ENCODE measurements at places on chromosomes 1 and 21.
A peak's percentile ranks its signal among the peaks of the same experiment; 100 is the strongest.

DNA sequence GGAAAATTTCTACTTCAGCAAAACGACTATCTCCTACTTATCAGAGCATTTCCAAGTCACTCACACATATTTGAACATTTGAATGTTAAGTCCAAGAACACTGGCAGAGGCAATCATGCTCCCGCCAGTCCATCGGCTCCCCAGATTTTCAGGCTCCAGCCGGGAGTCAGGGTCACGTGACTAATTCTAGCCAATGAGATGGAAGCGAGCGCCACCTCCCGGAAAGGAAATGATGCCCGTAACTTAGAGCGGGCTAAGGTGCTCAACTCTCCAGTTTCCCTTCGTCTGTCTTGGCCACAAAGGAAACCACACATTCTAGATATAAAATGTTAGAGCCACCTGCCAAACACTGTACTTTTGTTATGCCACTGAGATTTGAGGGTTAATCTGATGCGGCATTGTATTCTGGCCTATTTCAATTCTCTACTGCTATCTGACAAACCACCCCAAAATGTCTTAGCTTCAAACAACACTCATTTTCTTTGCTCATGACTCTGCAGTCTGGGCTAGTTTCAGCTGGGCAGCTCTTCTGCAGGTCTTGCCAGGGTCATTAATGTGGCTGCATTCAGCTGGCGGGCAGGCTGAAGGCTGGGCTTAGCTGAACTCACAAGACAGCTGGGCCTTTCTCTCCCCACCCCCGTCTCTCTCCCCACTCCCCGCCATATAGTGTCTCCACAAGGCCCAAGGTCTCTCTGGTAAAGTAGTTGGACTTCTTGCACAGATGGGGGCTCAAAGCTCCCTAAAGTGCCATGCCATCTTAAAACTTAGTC, 16.5 kb upstream of the LHX4 start:
- peak; percentile 88 for DNase-seq

DNA sequence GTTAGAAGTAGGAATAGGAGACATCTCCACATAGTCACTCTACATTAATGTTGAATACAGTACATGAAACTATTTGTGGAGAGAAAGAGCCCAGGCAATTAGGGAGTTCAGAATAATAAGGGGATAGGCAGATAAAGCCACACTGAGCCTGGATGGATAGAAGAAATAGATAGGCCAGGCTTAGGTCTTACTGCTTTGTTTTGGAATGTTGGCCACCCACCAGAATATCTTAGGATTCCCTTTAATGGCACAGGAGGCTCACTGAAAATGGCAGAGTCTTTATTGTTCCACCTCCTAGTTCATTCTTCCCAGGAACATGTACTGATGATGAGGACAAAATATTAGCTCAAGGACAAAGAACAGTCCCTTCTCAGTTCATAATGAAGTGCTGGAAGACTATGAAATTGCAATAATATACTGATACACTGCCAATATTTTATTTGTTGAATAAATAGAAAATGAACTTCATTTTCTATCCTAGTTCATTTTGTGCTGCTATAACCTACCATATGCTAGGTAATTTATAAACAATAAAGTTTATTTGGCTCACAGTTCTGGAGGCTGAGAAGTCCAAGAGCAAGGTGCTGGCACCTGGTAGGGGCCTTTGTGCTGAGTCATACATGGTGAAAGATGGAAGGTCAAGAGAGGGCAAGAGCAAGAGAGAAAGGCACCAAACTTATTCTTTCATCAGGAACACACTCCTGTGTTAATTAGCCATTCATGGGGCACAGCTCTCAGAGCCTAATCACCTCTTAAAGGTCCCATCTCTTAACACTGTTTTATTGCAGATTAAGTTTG, 87.3 kb downstream of the TBX15 start:
- no peak for DNase-seq

DNA sequence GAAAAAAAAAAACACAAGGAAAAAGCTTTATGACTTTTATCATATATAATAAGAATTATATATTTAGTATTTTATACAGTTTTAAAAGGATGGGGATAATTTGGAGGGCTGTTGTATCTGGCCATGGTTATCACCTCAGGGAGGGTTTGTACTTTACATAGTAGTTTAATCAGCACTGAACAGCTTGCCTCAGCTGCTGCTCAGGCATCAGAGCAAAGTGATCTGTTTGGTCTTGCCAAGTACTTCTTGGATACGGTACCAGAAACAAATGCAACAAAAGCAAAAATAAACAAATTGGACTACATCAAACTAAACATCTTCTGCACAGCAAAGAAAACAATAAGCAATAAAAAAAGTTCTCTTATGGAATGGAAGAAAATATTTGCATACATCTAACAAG, 2.6 kb upstream of the SPTA1 start:
- no peak for DNase-seq

DNA sequence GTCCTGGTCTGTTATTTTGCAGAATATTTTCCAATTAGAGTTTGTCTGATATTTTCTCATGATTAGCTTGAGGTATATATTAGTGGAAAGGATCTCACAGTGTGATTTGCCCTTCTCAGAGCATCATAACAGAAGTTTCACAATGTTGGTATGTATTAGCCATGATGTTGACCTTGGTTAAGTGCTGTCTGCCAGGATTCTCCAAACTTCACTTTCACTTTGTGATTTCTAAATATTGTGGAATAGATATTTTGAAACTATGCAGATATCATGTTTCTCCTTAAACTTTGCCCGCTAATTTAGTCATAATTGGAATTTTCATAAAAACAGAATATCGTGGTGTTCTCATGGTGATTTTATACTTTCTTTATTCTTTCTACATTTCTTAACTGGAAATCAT, 98.0 kb upstream of the DEPDC1 start:
- no peak for DNase-seq

DNA sequence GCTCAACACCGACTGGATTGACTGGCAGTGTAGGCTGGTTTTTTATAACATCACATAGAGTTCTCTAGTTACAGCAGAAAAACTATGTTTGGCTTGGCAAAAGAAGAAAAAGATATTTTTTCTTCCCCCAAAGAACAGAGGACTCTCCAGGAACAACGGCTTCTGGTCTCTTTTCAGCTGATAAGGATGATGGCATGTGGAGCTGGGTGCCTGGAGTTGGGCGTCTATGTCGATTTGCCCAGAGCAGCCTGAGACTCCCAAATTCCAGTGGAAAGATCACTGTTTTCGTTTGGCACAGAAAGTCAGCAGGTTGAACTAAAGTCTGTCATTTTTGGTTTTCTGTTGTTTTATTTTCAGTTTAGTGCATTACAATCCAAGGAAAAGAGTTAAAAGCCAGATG, 91.1 kb downstream of the SMYD2 start:
- no peak for DNase-seq

DNA sequence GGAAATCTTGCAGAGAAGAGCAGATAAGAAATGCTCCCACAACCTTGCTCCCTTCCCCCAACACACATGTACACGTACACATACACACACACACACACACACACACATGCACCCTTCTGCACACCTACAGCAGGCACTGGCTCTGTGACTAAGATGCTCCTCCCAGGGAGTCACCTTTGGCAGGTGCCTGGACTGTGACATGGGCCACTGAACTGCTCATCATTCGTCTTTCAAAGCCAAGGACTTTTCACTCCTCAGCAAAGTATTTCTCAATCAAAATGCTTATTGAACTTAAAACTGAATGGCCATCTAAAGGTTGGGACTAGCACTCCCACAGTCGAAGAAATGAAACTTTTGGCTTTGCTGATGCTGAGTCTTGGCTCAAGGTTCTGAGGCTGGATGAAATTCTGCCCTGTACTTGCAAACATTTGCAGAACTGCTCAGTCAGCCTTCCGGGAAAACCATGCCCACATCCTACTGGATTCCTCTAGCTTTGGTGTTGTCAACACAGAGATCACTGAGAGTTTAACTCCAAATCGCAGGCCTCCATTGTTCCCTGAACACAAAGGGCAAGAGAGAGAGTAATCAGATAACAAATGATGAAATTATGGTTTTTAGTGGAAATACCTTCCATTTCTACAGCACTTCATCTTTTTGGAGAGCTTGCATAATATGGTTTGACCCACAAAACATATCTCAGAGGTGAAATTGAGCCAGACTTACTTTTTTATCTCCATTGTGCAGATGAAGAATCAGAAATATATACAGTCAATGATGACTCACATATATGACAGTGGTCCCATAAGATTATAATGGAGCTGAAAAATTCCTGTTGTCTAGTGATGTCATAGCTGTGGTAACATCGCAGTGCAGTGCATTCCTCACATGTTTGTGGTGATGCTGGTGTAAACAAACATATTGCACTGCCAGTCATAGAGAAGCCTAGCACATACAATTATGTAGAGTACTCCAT, 72.4 kb upstream of the BCAR3 start:
- DNase-seq: no peak

DNA sequence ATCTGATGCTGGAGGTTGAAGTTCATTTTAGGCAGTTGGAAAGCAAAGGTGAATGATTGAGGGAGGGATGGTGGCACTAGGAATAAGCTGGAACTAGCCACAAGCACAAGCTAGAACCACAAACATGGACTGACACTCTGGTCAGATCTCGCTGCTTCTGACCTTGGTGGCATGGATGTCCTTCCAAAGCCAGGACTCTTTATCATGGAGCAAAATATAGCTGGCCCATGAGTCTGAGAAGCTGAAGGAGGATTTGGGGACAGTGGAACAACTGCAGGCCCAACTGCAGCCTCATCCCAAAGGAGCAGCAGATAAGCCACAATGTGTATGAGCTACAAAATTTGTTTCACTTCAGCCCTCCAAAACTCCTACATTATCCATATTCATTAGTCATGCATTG, 35.5 kb downstream of the SRSF11 start:
- DNase-seq: no peak

GRCh38 chr1:207073906-207074820, 14.5 kb upstream of the C4BPB start:
- DNase-seq: no peak

- no peak for DNase-seq
These were observed 826.4 kb downstream of the PLA2G4A start for GRCh38 chr1:187655104-187655503.

DNA sequence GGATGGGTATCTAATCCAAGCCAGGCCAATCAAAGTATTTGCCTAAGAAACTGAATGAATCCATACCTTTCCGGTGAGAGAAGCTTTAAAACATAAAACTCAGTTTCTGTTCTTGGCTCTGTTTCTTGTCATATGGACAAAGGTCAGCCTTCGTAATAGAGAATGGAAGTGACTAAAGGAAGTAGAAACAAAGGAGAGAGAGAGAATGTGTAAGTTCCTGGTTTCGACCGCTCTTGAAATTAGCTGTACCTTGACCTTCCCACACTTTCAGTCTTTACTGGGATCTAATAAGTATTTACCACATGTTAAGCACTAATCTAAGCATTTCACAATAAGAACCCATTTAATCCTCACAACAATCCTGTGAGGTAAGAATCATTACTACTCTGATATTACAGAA, 19.6 kb upstream of the CLCA4 start:
- no peak for DNase-seq

DNA sequence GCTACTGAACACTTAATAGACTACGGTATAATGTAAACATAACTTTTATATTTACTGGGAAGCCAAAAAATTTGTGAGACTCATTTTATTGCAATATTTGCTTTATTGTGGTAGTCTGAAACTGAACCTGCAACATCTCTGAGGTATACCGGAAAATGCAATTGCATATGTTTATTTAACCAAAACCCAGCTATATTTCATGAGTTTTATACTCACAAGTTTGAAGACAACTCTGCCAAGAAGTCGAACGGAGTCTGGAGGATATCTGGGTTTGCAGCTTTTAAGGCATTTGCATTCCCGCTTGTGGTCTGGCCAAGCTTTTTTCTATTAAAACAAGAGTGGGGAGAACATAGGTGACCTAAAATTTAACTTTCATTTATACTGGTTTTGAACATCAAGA, 171.9 kb downstream of the SMYD3 start:
- DNase-seq: no peak

DNA sequence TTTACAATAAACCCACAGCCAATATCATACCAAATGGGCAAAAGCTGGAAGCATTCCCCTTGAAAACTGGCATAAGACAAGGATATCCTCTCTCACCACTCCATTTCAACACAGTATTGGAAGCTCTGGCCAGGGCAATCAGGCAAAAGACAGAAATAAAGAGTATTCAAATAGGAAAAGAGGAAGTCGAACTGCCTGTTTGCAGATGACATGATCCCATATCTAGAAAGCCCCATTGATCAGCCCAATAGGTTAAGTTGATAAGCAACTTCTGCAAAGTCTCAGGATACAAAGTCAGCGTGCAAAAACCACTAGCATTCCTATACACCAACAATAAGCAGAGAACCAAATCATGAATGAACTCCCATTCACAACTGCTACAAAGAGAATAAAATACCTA, 235.5 kb downstream of the DPYD start:
- DNase-seq: no peak

DNA sequence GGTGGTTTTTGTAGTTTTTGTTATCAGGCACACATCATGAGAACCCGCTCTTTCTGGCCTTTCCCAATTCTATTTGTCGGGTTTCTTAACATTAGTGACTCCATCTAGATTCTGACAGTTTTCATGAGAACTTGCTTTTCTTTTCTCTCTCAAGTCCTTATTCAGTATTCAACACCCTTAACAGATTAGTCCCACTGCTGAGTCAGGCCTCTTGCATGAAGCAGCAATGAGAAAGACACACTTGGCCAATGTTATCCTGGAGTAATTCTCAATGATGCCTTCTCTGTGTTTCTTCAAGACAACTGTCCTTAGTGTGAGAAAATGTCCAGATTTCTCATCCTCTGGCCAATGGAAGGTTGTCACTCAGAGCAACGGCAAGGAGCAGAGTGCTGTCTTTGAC, 11.3 kb downstream of the FMO2 start:
- DNase-seq: no peak

GRCh38 chr1:115408533-115408932, 70.5 kb upstream of the NGF start:
- no peak for DNase-seq

DNA sequence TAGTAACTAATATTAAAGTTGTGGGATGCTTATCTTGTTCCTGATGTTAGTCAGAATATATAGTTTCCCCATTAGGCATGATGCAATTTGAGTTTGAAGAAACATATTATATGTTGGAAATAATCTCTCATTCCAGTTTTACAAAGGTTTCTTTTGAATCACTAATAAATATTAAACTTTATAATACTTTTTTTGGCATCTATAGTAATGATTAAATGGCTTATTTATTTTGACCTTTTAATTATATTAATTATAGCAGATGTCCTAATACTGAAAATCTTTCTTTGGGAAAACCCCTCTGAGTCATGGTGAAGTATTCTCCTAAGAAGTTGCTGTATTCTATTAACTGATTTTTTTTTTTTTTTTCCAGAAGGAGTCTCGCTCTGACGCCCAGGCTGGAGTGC, 28.5 kb upstream of the PTGS2 start:
- no peak for DNase-seq

- DNase-seq: no peak
These were observed 43.5 kb downstream of the PDPN start for GRCh38 chr1:13627127-13627526.

DNA sequence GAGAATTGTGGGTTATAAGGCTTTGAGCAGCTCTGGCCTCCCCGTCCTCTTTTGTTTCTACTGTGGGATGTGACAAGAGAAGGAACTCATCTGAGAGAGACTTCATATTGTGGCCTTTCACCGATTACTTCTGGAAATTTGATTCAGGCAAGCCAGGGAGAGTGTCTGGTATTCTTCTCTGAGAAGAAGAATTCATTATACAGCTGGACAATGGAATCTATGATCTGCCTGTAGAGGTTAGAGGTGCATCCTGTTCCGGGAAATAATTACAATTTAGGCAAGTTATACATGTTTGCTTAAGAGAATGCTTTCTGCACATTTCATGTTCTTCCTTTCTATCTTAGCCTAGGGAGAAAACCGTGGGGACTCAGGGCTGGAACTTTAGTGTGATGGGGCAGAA, 12.8 kb upstream of the RNU1-2 start:
- no peak for DNase-seq

- no peak for DNase-seq
These were observed 62.0 kb downstream of the TOR1AIP2 start for GRCh38 chr1:179815641-179816040.
